ENCODE measurements at places on chromosomes 1 and 21. TPM values are rescaled to one million over a fixed set of nuclear protein-coding genes. Genes with fewer than 3 reads are reported as not detected.

DNA sequence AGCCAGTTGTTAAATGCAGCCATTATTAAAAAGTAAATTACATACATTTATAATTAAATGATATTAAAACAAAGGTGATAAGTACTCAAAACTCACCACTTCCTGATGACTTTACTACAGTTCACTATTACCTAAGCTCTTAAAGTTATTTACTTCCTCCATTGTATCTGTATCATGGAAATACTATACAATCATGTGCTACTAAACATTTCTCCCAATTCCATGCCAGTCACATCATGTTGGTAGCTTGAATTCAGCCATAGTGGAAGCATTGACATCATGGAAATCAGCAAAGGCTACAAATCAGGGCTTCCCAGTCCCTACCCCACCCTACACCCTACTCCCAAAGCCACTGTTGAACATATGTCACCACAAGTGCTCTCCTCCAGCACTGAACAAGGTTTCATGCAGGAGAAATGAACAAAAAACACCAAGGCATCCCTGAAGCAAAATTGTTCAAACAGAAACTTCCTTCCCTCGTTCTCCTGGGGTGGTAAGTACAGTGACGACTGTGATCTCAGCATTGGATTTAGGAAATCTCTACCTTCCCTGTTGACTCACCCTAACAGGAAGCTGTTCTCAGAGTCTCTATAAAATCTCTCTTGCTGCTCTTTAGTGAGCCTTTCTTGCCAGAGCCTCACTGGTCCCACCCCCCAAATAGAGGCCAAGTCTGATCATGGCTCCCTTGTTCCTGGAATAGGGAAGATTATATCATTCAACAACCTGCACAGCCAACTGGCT is 12.7 kb downstream of the VSIG8 start:
- no peaks in the 10 kb centered on the region for H3K36me3 ChIP-seq
- no peak overlapping the region for H3K4me3 ChIP-seq
- H3K4me1 ChIP-seq, result peaks cover 6% of the 10 kb centered on the region
- no peaks in the 10 kb centered on the region for H3K27me3 ChIP-seq
- H3K27ac ChIP-seq, result no peak overlapping the region
- no peak for DNase-seq

The LAPTM5 gene
- 196 TPM for total RNA-seq

The CFAP74 gene
- total RNA-seq, result not detected

The WDR64 gene
- total RNA-seq, result not detected

DNA sequence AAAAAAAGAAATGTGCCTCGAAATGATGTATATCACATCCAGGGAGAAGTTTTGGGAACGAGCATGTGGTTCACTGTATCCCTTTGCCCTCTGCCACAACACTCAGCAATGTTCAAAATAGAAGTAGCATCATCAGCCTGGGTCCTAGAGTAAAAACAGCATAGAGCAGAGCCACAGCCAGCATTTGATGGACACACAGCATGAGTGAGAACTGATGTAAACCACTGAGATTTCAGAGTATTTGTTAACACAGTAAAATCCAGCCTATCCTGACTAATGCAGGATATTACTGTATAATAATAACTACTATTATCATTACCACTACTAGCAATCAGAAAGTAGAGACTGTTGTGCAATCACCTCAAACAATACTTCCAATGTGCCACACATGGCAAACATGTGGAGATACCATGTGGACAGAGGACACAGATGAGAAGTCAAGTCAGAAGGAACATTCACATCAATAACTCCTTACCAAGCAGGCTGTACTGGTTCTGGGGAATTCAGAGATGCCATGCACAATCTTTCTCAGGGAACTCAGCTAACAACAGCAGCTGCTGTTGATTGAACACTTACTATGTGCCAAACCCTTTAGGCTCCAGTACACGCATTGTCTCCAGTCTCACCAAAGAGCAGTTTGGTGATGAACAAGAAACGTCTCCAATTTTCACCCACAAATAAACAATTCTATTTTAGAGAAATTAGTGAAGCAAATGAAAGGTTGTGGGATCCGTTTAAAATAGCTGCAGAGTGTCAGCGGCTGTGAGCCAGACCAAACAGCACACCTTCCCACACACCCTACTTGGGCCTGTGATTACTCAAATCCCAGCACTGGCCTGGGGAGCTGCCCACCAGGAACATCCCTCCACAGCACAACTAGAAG is 16.6 kb upstream of the GFI1 start:
- H3K36me3 ChIP-seq, result peaks cover 5% of the 10 kb centered on the region
- DNase-seq, result no peak
- peaks cover 36% of the 10 kb centered on the region for H3K4me1 ChIP-seq

- H3K36me3 ChIP-seq, result no peaks in the 10 kb centered on the region
- peaks cover 2% of the 10 kb centered on the region for H3K27me3 ChIP-seq
- DNase-seq, result no peak
These were observed 59.0 kb upstream of the BTG3 start for GRCh38 chr21:17671733-17672132.

The METTL25B gene
- 46.3 TPM for total RNA-seq

The SERTAD4 gene
- total RNA-seq, result not detected
